ENCODE measurements at places on chromosomes 1 and 21.

DNA sequence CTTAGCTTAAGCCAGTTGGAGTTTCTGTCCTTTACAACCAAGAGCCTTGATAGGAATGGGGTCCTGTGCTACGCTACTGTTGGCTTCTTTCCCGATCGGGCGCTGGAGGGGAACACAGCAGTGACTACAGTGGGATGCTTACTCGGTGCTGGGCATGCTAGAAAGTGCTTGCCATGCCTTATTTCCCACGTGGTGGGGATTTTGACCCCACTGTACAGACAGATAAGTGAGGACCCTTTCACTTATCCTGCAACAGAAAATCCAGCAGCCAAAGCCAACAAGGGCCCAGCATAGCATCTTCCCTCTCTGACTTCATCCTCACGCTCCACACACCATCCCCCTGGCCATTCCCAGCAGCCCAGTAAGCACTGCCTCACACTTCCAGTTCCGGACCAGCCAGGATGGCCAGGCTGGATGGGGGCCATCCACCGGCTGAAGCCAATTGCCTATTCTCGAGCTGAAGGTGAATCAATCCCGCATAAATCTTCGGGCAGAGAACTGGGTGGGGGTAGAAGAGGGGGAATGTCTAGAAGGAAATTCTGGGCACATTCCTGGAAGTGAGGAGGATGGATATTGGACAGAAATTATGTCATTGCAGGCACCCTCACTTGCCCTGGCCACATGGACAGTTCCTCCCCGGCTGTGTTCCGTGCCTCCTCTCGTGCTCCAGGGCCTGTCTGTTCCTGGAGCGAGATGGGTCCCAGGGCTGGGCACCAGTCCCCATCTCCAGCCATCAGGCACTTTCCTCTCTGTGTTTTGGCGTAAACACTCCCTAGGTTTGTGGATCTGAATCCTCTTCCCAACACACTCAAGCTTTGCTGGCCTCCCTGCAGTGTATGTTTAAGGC lies 2.0 kb upstream of the ABCG1 start:
- DNase-seq = no peak

DNA sequence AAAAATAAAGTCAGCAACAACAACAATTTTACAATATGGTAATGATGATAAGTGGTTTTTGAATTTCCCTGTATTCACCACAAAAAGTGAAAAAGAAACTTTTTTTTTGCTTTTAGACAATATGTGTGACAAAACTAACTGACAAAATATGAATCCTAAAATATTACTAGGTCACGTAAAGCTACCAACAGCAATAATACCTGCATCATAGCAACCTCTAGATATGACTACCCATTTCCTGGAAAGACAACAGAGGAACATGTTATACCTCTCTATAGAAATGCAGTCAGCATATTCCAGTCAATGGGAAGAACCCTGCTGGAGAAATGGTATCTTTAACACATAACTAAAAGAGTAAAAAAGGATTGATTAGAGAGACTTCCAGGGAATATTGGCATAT lies 73.7 kb downstream of the PDE4B start:
- no peak for DNase-seq

DNA sequence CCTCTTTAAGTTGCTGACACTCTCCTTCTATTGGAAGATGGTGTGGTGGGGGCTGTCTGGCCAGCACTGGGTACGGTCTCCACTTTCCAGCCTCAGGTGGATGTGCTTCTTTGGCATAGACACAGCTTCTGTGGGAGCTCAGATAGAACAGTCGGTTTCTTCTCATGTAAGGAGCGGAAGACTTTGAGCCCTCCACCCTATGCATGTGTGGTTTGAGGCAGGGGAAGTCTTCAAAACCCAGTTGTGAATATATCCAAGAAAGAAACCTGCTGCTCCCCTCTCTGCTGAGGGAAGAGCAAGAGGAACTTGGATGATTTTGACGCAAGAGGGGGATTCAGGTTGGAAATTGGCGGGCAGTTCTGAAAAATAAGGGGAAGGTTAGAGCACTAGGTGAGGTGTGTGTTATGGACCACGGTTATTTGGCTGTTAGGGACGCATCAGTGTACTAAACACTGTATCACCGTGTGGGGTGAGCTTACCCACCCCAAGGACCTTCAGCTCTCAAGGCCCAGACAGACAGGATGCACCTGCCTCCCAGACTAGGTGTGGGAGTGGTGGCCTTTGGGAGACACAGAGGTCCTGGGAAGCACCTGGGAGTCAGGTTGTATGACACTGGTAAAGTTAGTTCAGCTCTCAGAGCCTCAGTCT lies 36.2 kb downstream of the IL6R start:
- DNase-seq = no peak

DNA sequence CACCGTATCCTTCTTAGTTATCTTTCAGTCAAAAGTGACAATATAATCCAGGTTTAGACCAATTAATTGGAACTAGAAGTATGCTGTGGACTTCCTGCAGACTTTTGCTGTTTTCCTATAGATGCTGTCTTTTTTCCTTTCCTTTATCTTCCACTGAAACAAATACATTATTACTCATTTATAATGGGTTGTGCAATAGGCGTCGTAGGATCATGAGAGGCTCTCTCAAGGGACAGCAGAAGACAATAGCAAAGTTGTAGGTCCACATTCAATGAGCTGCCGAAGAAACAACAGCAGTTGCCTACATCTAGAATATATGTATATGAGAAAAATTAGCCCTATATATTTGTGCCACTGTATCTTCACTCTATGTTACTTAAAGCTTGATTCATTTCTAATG lies 371.6 kb downstream of the AMY1C start:
- no peak for DNase-seq

- no peak for DNase-seq
Observed at GRCh38 chr1:34915521-34915920, 13.9 kb downstream of the DLGAP3 start.

DNA sequence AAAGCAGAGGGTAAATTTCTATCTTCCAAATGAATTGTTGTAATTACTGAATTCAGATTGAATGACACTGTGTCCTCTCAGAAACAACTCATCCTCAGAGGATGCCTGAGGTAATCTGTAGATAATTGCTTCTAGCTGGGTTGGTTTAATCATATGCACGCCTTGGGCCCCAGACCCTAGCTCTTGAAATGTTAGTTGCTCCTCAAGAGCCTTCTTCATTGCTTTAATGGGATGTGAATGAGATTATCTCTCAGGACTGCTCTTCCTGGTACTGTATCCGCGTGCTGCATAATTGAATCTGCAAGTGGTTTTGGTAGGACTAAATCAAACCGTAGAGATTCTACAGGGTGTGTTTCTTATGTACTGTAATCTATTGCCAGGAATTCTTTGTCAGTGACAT lies 569.3 kb upstream of the NEGR1 start:
- DNase-seq = no peak

- no peak for DNase-seq
Observed at GRCh38 chr1:226990133-226990716, 50.1 kb downstream of the COQ8A start.

GRCh38 chr1:59094001-59094400 lies 202.9 kb upstream of the FGGY start:
- DNase-seq = no peak

DNA sequence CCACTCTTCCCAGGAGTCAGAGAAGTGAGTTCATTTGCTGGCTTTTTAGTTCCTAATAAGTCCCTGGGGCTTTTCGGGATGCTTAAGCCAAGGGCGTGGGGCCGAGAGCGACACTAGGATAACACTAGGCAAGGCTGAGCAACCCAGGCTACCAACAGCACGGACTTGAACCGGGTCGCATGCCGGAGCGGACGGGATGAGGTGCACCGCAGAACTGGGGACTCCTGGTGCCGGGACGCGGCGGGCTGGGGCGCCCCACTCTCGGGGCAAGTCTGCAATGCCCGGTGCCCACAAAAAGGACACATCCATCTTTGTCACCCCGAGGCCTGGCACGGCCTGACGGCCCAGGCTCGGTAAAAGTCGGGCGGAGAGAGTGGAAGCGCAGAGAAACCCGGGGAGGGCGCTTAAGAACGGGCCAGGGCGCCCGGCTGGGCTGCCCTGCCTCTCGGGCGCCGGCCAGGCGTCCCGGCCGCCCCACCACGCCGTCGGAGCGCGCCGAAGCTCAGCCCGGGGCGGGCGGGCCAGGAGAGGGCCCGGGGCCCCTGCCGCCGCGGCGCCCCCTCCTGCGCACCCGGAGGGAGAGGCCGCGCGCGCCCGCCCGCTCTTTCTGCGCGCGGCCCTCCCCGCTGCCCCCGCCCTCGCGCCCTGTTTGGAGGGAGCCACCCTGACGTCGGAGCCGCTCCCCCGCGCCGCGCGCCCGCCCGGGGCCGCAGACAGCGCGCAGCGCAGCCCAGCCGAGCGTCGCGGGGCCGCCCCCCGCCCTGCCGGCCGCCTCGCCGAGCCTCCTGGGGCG lies at the start of gene NBL1:
NBL1 (plus strand) TSS at position 710 of the 793 bp plus-strand sequence. CDS start 10,720 bp downstream, outside the sequence.
- peak; percentile 44 for DNase-seq

DNA sequence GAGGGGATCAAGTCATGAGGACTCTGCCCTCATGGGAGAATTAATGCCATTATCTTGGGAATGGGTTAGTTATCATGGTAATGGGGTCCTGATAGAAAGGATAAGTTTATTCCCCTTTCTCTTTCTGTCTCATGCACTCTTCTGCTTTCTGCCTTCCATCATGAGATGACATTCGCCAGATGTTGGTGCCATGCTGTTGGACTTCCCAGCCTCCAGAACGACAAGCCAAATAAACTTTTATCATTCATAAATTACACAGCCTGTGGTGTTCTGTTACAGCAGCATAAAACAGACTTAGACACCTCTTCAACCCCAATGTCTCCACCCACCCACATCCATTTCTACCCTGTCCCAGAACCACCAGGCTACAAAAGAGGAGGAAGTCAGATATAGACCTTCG lies 11.9 kb upstream of the IGFN1 start:
- DNase-seq = no peak

DNA sequence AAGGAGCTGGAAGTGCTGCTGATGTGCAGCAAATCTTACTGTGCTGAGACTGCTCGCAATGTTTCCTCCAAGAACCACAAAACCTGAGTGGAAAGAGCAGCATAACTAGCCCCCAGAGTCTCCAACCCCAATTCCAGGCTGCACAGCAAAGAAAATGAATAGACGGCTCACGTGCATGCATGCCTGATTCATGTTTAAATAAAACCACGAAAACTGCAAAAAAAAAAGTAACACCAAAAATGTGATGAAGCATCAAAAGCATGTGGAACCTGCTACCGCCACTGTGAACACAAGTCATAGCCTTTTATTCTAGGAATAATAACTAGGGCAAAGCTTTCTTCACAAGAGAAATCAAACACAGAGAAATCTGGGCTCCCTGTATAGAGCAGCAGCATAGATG lies 9.6 kb upstream of the TRNP1 start:
- DNase-seq = no peak

GRCh38 chr1:239237912-239238311 lies 148.5 kb upstream of the CHRM3 start:
- DNase-seq = no peak

- DNase-seq = no peak
Observed at GRCh38 chr1:87449348-87449963, 120.8 kb downstream of the LMO4 start.

DNA sequence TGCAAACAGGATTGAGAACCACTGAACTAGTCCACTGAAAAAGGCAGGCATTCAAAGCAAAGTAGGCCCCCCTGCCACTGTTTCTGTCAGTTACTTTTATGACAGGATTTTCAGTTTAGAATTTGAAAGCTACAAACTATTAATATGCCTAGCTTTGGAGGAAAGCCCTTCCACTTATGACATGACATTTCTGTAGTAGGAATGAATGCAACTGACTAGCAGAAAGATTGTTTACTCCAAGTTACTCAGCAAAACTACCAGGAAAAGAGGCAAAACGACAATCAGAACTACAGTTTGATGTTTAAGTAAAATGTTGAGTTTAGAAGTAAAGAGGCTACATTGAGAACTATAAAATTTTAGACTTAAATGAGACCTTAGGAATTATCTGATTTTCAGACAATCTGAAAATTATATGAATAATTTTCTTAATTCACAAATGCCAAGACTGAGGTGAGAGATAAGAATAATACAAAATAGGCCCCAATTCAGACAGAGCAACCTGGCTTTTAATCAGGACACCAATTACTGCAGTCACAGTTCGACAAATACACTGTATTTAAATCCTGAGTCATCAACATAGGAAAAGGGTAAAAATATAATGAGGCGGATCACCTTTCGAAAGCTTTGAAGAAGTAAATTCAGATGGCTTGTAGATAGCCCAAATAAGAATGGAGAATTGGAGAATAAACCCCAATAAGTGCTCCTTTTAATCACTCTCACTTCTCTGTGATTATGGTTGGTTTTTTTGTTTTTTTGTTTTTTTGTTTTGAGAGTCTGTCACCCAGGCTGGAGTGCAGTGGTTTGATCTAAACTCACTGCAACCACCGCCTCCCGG lies 2.2 kb downstream of the PRKAB2 start:
- DNase-seq = no peak

GRCh38 chr21:36510911-36511310 lies 31.0 kb upstream of the CLDN14 start:
- no peak for DNase-seq

DNA sequence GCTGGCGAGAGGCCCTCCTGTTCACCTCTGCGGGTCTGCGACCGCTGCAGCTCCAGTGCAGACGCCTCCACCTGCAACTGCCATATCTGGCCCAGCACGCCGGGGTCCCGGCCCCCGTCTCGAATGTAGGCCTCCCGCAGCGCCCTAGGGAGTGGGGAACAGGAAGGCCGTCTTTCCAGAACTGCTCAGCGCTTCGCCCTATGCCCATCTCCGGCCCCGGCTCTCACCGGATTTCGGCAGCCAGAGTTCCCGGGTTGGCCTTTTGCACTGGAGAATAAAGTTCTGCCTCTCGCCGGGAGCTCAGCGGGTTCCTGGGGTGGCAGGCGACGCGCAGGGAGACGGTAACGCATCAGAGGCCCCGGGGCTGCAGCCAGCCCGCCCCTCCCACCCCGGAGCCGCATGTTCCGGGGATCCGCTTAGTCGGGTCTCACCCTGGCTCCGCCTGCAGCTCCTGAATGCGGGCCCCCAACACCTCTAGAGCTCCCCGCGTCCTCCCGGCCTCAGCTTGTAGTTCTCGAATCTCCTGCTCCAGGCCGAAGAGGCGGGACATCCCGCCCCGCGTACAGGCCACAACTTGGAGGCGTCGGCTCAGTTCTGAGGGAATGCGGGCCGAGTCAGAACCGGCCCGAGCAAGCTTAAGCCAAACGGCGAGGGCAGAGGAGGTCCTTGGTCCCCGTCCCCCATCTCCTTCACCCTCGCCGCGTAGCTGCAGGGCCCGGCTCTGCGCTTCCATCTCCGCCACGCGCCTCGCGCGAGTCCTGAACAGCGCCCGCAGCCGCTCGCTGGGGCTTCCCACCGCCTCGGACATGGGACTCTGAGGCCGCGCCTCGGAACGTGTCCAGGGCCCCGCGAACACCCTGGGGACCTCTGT lies 1.1 kb downstream of the CCDC17 start:
- DNase-seq = no peak

DNA sequence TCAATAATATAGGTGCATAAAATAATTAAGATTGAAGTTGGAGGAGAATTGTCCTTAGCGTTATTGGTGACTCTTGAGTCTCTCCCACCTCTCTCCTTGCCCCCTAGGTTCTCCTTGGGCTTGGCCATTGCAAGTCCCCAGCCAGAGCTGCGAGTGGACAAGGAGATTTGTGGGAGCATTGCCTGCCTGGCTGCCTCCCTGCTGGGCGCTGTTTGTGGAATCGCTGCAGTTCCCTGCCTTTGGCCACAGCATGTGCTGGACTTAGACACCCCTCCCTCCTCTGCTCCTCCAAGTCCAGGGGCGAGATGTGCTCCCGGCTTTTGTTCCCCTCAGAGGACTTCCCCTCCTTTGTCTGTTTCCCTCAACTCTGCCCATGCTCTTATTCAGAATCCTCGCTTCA lies 21.9 kb upstream of the HUNK start:
- no peak for DNase-seq

- DNase-seq = no peak
Observed at GRCh38 chr1:56045062-56045461, 534.3 kb downstream of the PLPP3 start.
